ENCODE measurements at places on chromosomes 2 and 18. TPM values are rescaled to one million over a fixed set of nuclear protein-coding genes. Genes with fewer than 3 reads are reported as not detected.

The RAPGEF4 gene
- total RNA-seq = 0.13 TPM

The CROCC2 gene
- total RNA-seq = not detected

The FEV gene
- total RNA-seq = not detected

The TMEM169 gene
- total RNA-seq = 0.16 TPM

The VAMP5 gene
- total RNA-seq = 63.6 TPM

The SLC40A1 gene
- 2.3 TPM for total RNA-seq

The CPO gene
- not detected for total RNA-seq
